ENCODE measurements at places on chromosomes 3 and 15.

DNA sequence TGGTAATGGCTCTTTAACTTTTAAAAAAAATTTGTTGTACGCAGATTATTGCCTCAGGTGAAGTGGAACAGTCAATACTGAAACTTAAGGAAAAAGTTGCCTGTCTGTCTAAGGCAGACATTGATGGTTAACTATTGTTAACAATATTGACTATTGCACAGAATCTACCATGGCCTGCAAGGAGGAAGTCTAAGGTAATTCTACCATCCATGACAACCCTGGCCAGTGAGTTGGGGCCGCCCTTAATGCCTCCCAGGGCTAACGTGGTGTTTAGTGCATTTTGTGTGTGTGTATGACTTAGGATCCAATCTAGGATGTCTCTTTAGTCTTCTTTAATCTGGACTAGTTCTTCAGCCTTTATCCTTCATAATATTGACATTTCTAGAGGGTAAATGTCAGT is 2.1 kb upstream of the CPB1 start:
- no peak for DNase-seq

DNA sequence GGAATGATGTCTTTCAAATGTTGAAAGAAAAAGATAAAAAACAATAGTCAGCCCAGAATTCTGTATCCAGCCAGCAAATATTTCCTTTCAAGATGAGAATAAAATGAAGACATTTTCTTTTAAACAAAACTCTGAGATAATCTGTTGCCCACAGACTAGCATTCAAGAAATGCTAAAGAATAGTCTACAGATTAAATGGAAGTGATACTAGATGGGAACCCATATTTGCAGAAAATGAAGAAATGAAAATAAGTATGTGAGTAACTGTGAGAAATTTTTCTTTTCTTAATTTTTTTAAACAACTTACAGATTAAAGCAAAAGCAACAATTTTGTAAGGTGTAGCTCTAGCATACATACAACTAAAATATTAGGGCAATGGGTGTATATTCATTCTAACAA is 469.8 kb downstream of the IGSF11 start:
- DNase-seq = no peak

GRCh38 chr3:184737641-184738505 is 26.0 kb upstream of the MAGEF1 start:
- DNase-seq = no peak

DNA sequence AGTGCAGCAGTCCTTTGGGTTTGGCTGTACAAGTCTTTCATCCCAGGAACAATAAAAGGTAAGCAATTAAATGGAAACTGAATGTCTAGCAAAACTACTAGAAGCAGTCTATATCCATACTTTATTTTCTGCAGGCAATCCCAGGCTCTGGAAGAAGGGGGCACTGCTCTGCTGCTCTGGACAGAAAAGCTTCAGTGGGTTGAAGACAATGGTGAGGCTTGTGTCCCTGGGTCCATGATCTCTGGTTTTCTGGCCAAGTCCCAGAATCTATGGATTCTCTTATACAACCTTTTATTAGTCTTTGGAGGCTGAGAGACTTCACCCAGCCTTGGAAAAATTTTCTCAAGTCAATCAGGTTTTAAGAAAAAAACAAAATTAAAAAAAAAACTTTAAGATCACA is 35.6 kb downstream of the SCAP start:
- peak; percentile 16 for DNase-seq

- no peak for DNase-seq
Measured at GRCh38 chr3:119538772-119539171, 20.6 kb downstream of the CD80 start.

DNA sequence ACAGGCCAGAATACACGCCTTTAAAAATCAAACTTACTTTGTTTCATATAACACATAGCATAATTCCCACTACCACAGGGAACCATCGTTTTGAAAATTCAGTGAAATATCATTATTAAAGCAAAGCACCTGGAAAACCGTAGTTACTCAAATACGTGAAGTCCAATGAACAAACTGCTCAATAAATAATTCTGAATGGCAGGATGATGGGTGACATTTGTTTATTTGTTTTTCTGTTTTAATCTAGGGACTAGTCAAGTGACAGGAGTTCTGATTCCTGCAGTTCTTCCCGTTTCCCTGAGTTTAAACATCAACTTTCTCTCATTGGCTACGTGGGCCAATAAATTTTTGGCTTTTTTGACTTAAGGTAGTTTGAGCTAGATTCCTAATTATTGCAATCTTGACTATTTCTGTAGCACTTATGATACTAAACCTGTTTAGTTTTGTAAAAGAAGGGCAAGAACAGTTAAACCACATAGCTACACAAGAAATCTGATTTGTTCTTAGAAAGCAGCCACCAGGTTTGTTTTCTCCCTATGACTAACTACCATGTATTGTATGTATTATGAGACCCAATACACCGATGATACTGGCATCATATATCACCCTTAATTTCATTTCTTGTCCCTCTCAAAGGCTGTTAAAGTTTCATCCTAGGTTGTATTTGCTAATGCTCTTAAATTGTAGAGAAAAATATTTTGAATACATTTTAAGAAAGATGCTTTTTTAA is 411.2 kb downstream of the SHQ1 start:
- DNase-seq = no peak

DNA sequence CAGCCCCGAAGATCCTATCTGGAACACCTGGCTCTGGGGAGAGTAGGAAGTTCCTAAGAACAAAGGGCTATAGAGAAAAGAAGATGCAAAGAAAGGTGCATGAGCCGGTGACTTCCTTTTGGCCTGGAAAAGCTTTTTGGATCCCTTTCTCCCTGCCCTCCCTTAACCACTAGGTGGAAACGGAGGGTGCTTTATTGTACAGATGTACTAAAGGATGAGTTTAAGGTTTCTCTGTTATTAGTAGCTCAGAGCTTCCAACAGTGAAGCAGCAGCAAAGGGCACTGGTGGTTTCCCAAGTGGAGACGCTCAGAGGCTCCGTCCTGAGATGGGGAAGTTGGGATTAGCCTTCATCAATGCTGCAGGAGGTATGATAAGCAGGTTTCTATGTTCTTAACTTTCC is 5.9 kb upstream of the ADGRG7 start:
- peak; percentile 14 for DNase-seq

GRCh38 chr15:57562196-57562769 is 29.4 kb upstream of the MYZAP start:
- DNase-seq = no peak

- DNase-seq = no peak
Measured at GRCh38 chr3:35565048-35565447, 74.3 kb upstream of the ARPP21 start.

- DNase-seq = no peak
Measured at GRCh38 chr3:106401666-106402490, 533.1 kb upstream of the CBLB start.

GRCh38 chr3:118809696-118810498 is 224.7 kb downstream of the IGSF11 start:
- no peak for DNase-seq

- DNase-seq = peak; percentile 74
Measured at GRCh38 chr3:168040607-168041208, 55.0 kb downstream of the GOLIM4 start.

GRCh38 chr3:13419505-13420044 is 547 bp downstream of the NUP210 start:
- DNase-seq = peak; percentile 62

DNA sequence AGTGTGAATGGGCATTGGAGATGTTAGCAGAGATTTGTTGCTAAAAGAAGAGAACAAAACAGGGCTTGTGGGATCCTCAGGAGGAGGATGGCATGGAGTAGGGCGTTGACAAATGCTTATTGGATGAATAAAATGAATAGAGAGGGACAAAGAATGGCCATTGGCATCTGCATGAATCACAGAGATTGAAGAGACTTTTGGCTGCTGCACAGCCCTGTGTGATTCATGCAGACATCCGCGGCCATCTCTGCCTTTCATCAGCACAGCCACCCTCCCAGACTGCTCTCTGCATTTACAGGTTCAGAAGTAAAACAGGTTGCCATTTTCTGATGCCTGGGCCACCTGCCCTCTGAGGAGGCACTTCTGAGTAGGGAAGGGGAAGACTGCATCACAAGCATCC is 397.9 kb downstream of the EPHB1 start:
- DNase-seq = no peak

GRCh38 chr3:195796795-195797194 is 14.9 kb downstream of the MUC4 start:
- no peak for DNase-seq

GRCh38 chr15:47675735-47676134 is 41.6 kb upstream of the SEMA6D start:
- DNase-seq = no peak

- DNase-seq = no peak
Measured at GRCh38 chr3:50264383-50264963, 4.5 kb upstream of the SEMA3B start.

GRCh38 chr3:133130168-133130567 is 92.0 kb downstream of the TMEM108 start:
- no peak for DNase-seq

- no peak for DNase-seq
Measured at GRCh38 chr3:71990545-71990944, 205.6 kb upstream of the PROK2 start.

GRCh38 chr3:194079702-194080172 is 56.2 kb upstream of the HES1 start:
- no peak for DNase-seq

GRCh38 chr3:126450744-126451143 is 24.9 kb downstream of the ZXDC start:
- DNase-seq = no peak

- DNase-seq = no peak
Measured at GRCh38 chr3:90221900-90222299, 1114.5 kb downstream of the EPHA3 start.

DNA sequence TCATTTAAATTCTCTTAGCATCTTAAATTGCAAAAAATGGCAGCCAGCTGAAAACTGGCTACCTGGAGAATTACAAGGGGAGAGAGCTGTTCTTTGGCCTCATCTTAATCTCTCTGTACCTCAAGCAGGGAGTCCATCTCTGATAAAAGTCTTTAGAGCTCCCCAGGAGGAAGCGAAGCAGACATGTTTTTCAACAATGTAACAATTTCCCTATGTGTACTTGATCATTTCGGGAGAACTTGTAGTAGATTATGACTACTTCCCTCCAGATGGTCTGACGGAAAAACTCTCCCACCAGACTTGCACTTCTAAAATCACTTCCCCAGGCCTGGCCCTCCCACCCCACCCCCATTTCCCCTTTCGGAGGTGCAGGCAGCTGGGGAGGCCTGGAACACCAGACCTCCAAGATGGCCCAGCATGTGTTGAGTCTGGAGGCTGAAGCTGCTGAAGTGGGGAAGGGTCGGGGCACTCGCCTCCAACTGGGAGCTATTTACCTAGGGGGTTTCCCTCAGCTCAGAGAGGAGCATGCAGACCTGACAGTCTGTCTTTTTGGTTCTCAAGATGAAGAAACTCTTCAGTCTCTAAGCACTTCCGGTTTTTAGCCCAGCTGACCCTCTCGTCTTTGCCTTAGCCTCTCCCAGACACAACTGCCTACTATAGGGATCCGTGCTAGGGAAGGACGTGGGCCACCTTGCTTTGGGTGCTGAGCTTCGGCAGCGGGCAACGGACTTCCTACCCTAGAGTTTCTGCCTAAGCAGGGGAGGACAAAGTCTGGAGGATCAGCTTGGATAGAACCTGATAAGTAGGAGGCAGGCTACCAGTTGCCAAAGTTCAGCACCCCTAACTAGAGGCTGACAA is 164.0 kb upstream of the TBL1XR1 start:
- peak; percentile 79 for DNase-seq

DNA sequence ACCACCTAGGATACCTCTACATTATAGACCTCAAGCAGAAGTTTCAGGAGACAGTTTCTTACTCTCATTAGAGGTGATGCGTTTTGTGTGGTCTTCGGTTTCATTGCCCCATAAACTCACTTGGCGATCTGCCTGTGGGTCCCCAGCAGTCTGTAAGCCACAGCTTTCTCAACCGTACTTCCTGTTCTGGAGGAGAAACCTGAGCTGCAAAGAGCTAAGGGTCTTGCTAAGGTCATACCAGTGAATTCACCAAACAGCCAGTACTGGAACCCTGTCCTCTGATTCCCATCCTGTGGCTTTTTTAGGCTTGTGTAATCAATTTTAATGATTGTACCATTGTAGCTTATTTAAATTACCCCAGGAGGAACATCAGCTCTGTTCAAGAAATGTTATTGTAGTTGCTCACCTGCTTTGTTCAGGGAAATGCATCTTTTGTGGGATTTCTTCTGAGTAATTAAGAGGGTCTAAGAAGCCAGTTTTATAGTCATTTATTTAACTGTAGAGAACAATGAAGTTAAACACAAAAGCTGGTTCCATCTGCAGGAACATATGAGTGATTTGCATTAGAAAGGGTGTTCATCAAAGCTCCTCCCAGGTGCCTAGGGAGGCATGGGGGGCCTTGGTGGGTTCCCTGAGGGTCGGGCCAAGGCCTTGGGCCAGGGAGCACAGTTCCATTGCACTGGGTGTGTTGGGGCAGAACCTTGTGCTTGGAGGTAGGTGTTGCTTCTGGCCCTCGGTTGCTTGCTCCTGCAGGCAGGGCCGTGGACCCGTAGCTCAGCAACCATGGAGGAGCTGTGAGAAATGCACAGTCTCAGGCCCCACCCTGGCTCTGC is 69.6 kb downstream of the APBA2 start:
- peak; percentile 96 for DNase-seq
